ENCODE measurements at places on chromosomes 5 and 9.

- no peak for DNase-seq
Measured at GRCh38 chr5:158670201-158670600, 429.5 kb downstream of the EBF1 start.

- peak; percentile 84 for DNase-seq
Measured at GRCh38 chr5:1344975-1345838, at the start of gene CLPTM1L. TSS of gene CLPTM1L (minus strand) at chr5:1345099. CDS start at chr5:1344841, 258 bp downstream.

GRCh38 chr9:1580215-1580614, 434.9 kb upstream of the SMARCA2 start:
- no peak for DNase-seq

DNA sequence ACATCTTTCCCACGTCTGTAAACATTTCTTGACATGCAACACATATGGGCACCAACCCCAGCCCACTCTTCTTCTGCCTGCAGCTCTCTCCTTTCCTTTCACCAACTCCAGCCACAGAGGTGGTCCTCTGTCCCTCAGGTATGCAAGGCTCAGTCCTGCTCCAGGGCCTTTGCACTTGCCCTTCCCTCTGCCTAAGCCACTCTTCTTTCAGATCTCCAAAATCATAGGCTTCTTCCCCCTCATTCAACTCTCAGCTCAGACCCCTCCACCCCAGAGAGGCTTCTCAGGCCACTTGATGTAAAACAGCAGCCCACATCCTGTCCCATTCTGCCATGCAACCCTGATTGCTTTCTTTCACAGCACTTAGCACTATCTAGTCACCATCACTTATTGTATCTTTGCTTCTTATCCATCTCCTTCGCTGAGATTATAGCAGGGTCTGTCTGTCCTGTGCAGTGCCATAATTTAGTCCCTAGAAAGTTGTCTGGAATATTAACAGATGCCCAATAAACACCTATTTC, 3.4 kb downstream of the LIFR start:
- DNase-seq, result no peak

DNA sequence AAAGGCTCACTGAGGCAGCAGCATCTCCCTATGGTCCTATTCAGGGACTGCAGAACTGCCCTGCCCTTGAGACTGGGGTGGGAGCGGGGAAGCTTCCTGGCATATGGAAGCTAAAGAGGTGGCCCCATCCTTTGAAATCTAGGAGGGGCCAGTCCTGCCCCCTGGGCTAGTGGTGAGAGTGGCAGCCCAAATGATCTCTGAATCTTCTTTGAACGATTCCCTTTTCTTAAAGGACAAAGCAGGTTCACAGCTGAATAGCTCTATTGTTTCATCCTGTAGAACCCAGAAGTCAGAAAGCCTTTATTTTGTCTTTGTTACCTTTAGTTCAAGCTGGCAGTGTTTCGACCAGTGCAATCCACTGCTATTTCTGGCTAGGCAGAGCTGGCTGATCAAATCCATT, 741.9 kb downstream of the IRX1 start:
- DNase-seq, result no peak

DNA sequence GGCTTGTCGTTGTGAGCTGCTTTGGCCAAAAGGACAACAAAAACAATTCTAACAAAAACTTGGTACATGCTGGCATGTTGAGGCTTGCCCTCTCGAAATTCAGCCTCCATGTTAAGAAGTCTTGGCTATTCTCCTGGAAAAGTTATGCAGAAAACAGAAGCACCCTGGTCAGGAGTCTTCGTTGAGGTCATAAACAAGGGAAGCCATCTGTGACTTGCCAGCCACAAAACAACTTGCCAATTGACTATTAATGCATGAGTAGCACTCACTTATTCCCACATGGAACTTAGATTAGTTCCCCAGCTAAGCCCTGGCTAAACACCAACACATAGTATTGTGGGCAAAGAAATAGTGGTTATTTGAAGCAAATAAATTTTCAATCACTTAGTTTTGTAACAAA, 521.0 kb upstream of the CHD1 start:
- DNase-seq, result no peak

GRCh38 chr5:62149879-62150278, 156.1 kb upstream of the KIF2A start:
- no peak for DNase-seq

- no peak for DNase-seq
Measured at GRCh38 chr9:19784136-19784535, 4.7 kb downstream of the SLC24A2 start.

DNA sequence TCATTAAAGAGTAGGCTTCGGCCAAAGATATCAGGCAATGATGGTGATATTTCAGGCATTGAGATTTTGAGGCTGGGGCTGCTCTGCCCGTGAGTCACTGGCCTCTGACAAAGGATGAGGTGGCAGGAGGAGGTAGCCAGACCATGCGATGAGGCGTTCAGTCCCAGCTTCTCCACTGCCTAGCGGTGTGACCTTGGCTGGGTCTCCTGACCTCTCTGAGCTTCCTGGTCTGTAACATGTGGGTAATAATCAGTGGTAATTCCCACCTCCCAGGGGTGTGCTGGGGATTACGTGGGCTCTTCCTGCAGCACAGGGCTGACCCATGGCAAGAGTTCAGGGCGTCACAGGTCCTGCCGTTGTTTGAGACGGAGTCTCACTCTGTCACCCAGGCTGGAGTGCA, 73.2 kb upstream of the RAPGEF1 start:
- DNase-seq, result no peak
